GM12864 (cell line): ENCODE measurements at places on chromosomes 16 and 17.

- no peak for DNase-seq
These were observed 1098.4 kb upstream of the EEF2KMT start for GRCh38 chr16:6195966-6196365.

GRCh38 chr16:19142939-19143598 lies 25.0 kb upstream of the SYT17 start:
- DNase-seq, result no peak

GRCh38 chr17:36877771-36878170 lies 59.5 kb upstream of the LHX1 start:
- no peak for DNase-seq

DNA sequence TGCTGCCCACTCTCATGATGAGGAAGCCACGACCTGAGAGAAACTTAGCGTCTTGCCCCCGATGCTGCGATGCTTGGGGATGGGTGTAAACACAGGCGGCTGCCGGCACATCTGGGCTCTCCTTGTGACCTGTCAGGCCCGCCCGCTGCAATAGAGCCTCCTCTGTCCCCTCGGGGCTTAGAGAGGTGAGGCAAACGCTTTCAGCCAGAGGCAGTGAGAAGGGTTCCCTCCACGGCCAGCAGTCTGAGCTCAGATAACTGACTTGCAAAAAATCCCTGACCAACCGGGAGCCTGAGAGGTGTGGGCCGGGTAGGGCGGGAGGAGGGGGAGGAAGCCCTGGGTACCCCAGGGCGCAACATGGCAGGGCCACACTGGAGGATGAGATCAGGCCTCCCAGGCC lies 260.6 kb downstream of the C16orf95 start:
- no peak for DNase-seq

DNA sequence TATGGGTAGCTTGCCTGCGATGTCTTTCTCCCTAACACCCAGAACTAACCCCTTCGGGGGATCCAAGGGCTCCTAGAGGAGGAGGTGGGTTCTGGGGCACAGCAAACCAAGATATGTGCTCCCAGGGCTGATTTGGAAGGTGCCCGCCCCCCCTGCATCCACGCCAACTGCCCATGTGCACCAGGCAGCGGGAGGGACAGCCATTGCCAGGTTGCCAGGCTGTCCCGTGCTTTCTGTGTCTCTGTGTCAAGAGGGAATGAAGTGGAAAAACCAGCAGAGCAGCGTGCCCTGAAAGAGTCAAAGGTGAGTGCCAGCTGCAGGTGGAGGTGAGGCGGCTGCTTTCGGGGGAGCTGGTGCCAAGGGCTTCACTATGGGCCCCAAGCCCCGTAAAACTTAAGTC lies 6.4 kb downstream of the TEKT5 start:
- DNase-seq, result no peak

- no peak for DNase-seq
These were observed 7.1 kb downstream of the MINK1 start for GRCh38 chr17:4839965-4840892.

- DNase-seq, result no peak
These were observed 68.8 kb downstream of the CMIP start for GRCh38 chr16:81513204-81514040.

- DNase-seq, result no peak
These were observed 52.7 kb upstream of the AKAP1 start for GRCh38 chr17:57032343-57032742.

DNA sequence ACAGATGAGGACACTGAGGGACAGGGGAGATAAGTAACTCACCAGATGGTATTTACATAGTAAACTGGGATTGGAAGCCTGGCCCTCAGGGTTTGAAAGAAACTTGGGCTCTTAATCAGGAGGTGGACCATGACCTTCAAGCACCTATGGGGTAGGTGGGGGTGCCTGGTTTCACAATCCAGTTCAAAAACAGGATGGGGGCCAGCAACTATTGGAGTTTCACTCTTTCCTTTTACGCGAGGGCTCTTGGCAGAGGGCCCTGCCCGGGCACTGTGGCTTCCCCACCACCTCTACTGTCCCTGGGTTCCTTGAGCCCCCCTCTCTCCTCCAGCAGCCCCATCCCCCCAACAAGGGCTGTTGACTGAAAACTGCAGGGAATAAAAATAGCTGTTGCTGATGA lies 11.3 kb upstream of the PRR29 start:
- DNase-seq, result no peak

GRCh38 chr16:85798901-85799496 lies 345 bp downstream of the EMC8 start:
- DNase-seq, result no peak
